Activated T-helper 1 cell treated with anti-CD3 and anti-CD28 coated beads, Interleukin-12 subunit alpha, Interleukin-12 subunit beta, Interleukin-2, Interleukin-4 antibody, amounts not matched to agents 30 ng/mL and 10 ng/mL and 1 ng/mL, durations not matched to agents 14 hours and 24 hours and 36 hours (primary cell): ENCODE measurements at places on chromosomes 7 and 10. TPM values are rescaled to one million over a fixed set of nuclear protein-coding genes. Genes with fewer than 3 reads are reported as not detected.

- H3K27ac ChIP-seq: no peak overlapping the region
- no peak overlapping the region for H3K4me3 ChIP-seq
- no peaks in the 10 kb centered on the region for H3K36me3 ChIP-seq
These were observed 27.6 kb upstream of the PRKG1 start for GRCh38 chr10:51046654-51047053.

DNA sequence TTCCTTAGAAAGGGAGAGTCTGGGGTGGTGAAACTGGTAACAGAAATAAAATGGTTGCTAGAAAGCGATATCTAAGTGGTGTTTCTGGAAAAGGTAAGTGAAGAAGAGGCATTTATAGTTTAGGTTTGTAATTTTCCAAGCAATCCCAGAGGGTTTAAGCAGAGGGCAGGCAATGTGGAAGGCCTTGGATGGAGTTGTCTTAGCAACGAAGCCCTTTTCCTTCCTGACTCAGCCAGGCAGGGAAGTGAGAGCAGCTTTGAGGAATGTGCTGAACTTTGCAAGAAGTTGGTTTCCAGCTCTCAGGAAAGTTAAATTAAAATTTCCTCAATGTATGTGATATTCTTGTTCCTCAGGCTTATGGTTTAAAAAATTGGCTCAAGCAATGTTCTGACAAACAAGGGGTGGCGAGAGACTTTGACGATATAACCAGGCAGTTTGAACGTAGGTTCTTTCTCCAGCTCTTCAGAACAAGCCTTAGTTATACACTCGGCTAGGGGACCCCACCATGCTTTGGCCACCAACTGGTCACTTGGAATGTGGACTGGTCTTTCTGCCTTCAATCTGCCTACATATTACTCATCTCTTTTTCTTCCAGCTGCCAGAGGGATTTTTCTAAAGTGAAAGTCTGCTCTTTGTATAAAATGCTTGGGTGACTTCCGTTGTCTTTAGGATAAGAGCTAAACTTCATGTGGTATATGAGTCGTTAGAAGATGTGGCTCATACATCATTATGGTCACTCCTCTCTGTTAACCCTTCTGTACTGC lies 66.9 kb upstream of the SLC25A13 start:
- H3K4me1 ChIP-seq: no peaks in the 10 kb centered on the region
- no peak for DNase-seq
- H3K36me3 ChIP-seq: no peaks in the 10 kb centered on the region
- no peak overlapping the region for H3K4me3 ChIP-seq

- no peak for DNase-seq
- no peak overlapping the region for H3K27ac ChIP-seq
These were observed 125.6 kb upstream of the STEAP4 start for GRCh38 chr7:88432301-88432700.

VPS37D gene
- 0.18 and 0.34 TPM in 2 replicates for total RNA-seq
